Ureter (tissue), 1 donor: ENCODE measurements at places on chromosomes 1 and 21.

DNA sequence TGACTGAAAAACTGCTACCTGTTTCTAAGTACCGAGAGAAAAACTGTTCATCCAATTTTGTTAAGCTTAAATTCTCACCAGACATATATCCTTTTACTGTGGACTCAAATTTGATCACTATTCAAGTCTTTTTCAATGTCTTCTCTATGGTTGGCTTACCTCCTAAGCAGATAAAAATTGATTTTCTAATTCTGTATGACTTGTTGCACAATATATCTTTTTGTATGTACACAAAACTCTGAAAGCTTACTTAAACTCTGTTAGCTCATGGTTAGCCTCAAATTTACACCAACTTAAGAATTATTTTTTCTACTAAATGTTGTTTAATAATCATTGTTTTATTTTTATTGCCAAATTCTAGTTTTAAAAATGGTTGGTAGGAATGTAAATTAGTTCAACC is 715.4 kb downstream of the LTN1 start:
- DNase-seq: no peak

DNA sequence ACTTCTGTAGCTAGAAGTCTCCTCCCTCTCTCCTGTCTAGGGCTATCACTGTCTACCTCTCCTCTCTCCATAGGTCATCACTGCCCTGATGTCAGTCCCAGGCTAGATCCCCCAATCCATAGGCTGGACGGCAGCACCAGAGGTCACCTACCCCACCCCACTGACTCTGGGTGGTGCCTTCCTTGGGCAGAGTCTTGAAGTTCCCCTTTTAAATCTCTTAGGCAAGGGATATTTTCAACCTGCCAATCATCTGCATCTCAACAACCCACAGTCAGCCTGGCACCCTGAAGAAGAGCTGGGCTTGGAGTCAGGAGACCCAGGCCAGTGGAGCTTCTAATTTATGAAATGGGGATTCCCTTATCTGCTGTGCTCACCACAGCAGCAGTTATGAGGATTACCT is 13.2 kb downstream of the MYBPH start:
- DNase-seq: no peak

GRCh38 chr1:55400508-55400907 is 185.3 kb upstream of the USP24 start:
- DNase-seq: no peak

- no peak for DNase-seq
Measured at GRCh38 chr1:56754708-56755479, 64.3 kb downstream of the FYB2 start.

DNA sequence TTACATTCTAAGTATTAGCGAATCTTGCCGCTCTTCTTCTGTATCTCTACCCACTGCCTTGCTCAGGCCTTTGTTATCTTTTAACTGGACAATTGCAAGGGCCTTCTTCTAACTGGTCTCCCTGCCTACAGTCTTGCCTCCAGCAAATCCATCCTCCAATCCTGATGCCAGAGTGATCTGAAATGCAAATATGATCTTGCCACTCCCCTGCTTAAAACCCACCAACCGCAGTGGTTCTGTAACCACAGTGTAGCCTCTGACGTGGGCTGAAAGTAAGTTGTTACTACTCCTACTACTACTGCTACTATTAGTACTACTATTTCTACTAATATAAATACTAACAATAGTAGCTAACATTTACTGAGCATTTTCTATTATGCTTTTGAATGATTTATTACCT is 12.4 kb downstream of the MOV10 start:
- DNase-seq: no peak

DNA sequence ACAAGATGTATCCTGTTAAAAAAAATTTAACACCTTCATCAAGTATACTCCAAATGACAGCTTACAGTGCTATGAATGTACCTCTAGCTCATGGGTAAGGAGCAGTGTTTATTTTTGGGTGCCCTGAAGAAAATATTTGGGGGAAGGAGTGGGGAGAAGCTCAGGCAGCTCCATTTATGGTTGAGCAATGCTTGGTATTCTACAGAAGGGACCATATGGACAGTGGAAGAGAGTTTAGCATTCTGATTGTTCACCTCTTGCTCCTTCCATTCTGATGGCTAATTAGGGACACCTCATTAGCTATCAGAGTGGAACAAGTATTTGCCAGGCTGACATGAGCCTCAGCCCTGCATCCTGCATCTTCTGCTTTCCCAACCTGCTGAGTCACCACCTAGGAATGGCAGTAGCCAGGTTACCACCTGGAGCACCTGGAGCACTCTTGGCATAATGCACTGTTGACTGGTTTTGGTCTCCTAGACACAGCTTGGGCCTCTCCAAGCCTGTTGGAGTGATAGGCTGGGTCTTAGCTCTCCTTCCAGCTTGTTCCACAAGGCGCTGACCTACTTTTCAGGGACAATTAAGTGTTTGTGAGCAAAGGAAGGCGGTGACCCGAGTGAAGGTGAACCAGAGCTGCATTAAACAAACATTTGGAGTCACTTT is 62.0 kb upstream of the MACF1 start:
- DNase-seq: no peak

GRCh38 chr1:208450958-208451357 is 206.8 kb upstream of the PLXNA2 start:
- DNase-seq: no peak

DNA sequence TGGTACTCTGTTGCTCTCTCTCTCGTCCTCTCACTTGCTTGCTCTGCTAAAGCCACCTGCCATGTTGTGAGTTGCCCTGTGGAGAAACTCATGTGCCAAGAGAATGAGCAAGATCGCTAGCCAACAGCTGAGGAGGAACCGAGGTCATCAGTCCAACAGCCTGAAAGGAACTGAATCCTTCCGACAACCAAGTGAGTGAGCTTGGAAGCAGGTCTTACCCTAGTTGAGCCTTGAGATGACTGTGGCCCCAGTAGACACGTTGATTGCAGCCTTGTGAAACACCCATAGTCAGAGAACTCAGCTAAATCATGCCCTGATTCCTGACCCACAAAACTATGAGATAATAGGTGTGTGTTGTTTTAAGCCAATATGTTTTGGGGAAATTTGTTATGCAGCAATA is 48.1 kb upstream of the BACH1 start:
- no peak for DNase-seq

DNA sequence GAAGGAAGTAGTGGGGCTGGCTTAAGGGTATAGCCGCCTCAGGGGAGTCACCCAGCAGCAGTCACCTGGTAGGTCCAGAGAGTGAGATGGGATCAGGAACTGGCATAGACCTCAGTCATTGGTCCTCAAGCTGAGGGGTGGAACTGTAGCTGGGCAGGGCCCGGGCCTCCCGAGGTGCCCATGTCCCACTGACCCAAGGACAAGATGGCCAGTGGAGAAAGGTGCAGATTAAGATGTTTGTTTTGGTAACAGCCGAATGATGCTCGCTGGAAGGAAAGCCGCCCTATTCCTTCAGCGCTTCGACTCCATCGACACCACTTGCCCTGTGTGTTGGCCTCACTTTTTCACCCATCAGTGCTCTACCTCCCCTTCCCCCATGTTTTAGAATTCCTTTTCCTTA is 16.4 kb downstream of the COL9A2 start:
- no peak for DNase-seq

DNA sequence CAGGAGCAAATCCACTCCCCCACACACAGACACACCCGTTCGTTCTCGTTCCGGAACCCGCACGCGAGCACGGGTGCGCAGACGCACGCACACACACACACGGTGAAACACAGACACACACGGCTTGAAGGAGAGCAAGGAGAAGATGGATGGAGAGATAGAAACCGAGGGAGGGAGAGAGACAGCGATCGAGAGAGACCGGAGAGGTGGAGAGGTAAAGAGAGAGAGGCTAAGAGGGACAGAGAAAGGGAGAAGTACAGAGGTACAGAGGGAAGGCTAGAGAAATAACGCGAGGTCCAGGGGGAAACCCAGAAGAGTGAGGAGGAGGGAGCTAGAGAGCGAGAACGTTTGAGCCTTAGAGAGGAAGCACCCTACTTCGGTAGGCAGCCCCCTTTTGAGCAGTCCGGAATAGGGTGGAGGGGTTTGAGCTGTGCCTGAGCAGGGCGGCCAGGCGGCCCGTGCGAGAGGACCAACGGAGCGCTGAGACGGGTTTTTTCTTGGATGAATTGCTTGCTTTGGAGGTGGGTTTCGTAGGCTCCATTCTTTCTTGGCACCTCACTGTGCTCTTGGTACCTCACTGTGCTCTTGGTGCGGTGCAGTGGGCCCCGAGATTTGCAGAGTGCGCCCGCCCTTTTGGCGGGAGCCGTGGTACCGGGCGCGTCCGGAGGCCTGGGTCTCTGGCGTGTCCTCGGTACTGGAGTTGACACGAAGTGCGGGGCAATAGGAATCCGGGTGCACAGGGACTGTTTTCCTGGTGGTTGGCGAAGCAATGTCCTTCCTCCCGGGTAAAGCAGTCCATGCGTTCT is 88.4 kb upstream of the RHOU start:
- DNase-seq: peak; percentile 49

DNA sequence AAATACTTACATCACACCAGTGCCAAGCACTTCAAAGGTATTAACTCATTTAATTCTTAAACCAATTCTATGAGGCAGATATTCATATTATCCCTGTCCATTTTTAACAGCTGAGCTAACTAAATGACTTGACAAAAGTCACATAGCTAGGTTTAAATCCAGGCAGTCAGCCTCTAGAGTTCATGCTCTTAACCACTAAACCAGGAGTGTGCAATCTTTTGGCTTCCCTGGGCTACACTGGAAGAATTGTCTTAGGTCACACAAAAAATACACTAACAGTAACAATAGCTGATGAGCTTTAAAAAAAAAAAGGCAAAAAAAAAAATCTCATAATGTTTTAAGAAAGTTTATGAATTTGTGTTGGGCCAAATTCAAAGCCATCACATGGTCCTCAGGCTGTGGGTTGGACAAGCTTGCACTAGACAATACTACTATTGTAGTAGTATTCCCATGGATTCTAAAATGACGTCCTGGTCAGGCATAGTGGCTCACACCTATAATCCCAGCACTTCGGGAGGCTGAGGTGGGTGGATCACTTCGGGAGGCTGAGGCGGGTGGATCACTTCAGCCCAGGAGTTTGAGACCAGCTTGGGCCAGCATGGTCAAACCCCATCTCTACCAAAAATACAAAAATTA is 10.0 kb downstream of the UBR4 start:
- no peak for DNase-seq

GRCh38 chr1:33986390-33987095 is 122.7 kb downstream of the HMGB4 start:
- peak; percentile 66 for DNase-seq

DNA sequence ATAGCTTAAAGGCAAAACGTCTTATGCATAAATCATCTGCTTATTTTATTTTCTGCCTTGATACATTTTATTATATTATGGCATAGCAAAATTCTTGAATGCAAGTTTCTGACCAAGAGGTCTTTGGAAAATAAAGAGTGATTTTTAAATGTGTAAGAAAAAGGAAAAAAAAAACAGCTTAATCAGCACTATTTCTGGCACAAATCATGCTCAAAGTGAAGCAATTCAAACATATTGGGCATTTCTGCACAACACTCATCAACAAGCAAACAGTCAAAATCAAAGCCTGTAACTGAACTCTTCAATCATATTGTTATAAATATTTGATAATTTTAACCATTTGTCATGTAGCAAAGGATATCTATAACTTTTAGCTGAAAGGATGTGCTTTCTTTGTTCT is 250.9 kb downstream of the PTPRC start:
- DNase-seq: no peak

- no peak for DNase-seq
Measured at GRCh38 chr1:19089524-19089923, 120.5 kb downstream of the UBR4 start.

DNA sequence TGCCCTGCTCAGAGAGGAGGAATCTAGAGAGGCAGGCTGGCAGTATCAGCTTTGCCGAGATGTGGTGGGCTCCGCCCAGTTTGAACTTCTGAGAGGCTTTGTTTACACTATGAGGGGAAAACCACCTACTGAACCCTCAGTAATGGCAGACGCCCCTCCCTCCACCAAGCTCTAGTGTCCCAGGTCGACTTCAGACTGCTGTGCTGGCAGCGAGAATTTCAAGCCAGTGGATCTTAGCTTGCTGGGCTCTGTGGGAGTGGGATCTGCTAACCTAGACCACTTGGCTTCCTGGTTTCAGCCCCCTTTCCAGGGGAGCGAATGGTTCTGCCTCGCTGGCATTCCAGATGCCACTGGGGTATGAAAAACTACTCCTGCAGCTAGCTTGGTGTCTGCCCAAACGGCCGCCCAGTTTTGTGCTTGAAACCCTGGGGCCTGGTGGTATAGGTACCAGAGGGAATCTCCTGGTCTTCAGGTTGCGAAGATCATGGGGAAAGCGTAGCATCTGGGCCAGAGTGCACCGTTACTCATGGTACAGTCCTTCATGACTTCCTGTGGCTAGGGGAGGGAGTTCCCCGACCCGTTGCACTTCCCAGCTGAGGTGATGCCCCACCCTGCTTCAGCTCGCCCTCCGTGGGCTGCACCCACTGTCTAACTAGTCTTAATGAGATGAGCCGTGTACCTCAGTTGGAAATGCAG is 43.6 kb downstream of the C21orf91 start:
- no peak for DNase-seq

GRCh38 chr1:55048453-55049270 is 9.3 kb downstream of the PCSK9 start:
- no peak for DNase-seq

- DNase-seq: no peak
Measured at GRCh38 chr1:86618358-86618757, 71.5 kb downstream of the CLCA4 start.
